ENCODE measurements at places on chromosomes 1 and 21.
A peak's percentile ranks its signal among the peaks of the same experiment; 100 is the strongest.

DNA sequence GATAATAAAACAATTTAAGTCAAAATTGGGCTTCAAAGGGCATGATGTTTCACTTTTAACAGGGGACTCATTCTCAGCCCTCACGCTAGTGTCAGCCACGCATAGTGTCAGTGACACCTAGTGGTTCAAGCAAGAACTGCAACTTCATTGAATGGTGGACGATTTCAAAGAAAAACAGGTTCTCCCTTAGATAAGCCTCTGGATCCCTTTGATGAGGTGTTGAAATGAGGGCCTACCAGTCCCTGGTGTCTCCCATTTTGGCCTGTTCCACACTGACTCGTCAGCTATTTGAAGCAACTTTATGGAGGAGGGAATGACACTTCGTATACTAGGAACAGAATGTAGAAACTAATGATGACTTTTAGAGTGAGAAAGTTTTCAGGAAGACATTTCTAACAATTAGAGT is 56.2 kb downstream of the FCRL5 start:
- DNase-seq = peak; percentile 25

DNA sequence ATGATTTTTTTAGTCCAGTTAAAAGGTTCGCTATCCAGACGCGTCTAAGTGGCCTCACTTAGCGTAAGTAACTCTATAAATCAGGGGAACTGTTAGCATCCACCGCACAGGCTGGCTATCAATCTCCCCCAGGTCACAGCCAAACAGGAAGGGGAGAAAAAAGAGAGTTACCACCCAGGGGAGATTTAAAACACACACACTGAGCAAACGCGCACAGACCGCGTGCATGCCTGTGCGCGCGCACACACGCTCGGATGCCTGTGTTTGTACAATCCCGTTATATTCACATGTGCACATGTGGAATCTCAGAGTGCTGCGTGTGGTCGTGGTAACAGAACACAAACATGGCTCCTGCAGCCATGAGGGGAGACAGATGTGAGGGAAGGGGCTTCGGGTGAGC is 125.4 kb downstream of the CASZ1 start:
- no peak for DNase-seq

DNA sequence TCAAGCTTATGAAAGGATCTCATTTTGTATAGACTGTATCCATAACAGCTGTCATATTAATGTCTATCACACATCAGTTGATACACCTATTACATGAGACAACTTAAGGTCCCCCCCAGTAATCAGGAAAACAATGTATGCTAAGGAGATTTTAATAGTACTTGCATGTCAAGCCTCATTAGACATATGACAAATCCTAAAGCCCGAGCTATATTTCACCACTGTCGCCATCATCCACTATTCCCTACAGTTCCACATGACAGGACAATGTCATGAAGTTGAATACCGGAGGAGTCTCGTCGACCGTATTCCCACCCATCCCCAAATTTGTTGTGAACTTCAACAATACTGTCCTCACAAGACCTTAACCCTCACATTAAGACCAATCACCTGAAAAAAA is 3.4 kb downstream of the HMGN1 start:
- DNase-seq = no peak

DNA sequence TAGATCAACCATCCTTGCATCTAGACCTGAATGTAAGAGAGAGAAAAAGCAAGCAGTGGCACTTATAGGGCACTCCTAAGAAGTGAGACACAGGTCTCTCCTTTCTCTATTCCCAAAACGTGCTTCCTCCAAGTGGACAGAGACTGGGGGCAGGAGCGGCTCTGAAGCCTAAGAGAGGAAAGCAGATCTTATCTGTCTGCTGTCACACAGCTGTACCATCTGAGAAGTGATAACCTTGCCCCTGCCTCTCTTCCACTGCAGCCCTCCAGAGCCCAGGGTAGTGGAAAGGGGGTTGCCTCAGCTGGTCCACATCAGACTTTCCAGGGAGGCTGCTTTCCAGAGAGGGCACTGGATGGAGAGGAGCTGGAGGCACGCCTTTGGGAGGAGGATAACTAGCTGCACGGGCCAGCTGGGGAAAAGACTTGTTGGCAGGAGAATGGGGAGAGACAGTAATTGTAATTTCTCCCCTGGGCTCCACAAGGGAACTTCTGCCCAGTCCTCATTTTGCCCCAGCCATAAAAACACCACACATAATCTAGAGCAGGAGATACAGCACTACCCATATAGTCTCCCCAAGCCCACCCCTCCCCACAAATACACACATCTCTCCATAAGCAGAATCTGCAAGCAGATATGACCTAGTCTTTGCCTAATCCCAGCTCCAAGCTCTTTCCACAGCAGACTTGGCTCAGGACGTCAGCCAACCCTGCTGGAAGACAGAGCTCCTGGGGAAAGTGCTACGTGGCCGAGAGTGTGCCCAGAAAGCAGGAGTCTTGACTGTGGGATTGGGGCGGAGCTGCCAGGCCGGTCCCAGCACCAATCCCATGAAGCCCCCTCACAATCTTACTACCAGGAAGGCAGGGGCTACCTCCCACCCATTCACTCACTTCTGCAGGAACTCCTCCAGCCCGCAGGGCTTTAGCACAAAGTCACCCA is 31.2 kb downstream of the PIK3C2B start:
- no peak for DNase-seq

DNA sequence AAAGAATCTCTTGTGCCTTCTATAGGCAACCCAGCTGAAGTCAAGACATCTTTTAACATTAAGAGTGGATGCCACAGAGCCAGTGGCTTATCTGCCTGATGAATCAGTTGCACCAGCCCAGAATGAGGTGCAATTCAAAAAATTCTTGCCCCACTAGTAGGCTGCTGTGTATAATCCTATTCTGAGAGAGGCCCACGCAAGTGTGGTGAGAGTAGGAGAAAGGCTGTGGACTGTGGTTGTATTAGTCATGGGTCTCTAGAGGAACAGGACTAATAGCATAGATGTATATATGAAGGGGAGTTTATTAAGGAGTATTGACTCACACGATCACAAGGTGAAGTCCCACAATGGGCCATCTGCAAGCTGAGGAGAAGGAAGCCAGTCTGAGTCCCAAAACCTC is 216.4 kb downstream of the LTN1 start:
- DNase-seq = no peak

DNA sequence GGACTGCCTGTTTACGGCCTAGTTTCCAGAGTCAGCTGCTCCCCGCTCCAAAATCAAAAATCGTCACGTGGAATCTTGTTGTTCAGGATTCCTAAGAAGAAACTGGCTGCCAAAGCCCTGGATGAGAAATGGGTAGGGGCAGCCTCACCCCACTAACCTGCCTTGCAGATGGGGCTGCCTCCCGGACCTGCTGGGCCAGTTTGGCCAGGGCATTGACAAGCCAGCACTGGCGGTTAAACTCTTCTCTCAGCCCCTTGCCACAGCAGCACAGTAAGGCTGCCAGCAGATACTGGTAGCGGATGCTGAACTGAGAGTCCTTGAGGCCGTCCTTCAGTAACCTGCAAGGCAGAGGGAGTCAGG is 31.6 kb upstream of the PPP1R15B start:
- DNase-seq = no peak
